Keratinocyte (primary cell): ENCODE measurements at places on chromosomes 2 and 18.

DNA sequence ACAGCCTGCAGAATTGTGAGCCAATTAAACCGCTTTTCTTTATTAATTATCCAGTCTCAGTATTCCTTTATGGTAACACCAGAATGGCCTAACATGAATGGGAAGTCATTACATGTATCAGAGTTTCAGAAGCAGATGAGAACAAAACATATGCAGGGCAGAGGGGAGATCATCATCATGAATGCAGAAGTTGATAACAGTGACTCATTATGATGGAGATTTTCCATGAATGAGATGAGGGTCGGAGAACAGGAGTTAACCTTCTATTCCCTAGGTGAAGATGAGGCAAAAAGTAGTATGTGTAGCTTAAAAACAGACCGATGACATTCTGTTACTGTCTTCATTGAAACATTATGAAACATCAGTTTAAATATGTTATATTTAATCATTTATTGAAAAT is 59.5 kb upstream of the PPM1B start:
- DNase-seq, result no peak

DNA sequence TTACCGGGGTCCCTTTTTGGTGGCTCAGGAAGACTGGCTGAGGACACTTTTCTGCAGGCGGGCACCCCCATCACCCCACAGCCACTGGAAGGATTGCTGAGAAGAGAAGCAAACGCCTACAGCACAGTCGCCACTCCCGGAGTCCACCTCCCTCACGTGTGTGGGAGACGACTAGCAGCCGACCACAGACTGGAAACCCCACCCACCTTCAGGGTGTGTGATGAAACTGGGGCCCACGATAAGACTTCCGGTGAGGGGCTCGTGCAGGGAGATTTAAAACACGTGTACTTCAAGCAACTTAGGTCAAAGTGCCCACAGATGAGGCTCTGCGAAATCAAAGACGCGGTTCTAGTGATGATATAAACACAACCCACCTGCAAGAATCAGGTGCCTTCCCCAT is 26.3 kb downstream of the MBP start:
- DNase-seq, result no peak

DNA sequence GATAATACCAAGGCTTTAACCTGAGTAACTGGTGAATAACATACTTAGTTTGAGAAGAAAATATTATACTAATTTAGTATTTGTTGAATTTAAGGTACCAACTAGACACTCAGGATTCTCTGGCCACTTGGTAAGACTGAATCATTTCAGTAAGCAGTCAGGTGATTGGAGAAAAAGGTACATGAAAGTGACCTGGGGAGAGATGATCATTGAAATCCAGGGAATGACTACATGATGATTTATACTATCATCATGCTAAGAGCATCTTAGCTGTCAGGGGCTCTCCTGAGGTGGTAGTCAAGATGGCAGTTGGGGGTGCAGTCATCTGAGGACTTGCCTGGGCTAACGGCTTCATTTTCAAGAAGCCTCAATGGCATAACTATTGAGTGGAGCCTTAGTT is 571.2 kb upstream of the ACVR2A start:
- DNase-seq, result peak; percentile 19

DNA sequence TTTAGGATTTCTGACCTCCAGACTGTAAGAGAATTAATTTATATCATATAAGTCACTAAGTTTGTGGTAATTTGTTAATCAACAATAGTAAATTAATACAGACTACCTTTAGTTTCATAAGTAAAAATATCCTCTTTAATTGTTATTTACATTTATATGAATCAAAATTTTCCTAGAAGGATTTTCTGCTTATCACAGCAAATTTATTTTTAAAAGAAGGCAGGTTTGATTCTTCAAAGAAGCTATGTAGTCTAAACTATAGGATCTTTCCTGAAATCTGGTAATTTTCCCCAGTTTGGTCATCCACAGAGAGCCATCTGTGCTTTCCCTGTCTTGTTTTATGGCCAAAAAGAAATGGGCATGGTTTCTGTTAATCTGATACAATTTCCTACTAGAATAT is 13.1 kb upstream of the VRK2 start:
- no peak for DNase-seq

DNA sequence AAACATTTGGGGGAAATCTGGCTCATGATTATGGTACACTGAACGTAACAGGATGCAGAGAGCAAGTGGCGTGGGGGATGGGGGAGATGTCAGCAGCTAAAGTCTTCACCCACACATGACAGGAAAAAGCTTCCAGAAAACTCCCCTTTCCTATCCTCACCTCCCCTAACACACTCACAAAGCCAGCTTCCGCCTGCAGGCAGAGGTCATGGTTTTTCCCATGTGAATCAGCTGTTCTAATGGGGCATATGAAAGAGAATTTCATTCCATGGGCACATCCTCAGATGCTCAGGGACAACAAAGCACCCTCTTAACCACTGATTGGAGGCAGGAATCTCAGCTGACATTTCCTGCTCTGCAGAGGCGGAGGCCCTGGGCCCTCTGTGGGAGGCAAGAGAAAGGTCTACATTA is 129.1 kb downstream of the TSN start:
- no peak for DNase-seq

DNA sequence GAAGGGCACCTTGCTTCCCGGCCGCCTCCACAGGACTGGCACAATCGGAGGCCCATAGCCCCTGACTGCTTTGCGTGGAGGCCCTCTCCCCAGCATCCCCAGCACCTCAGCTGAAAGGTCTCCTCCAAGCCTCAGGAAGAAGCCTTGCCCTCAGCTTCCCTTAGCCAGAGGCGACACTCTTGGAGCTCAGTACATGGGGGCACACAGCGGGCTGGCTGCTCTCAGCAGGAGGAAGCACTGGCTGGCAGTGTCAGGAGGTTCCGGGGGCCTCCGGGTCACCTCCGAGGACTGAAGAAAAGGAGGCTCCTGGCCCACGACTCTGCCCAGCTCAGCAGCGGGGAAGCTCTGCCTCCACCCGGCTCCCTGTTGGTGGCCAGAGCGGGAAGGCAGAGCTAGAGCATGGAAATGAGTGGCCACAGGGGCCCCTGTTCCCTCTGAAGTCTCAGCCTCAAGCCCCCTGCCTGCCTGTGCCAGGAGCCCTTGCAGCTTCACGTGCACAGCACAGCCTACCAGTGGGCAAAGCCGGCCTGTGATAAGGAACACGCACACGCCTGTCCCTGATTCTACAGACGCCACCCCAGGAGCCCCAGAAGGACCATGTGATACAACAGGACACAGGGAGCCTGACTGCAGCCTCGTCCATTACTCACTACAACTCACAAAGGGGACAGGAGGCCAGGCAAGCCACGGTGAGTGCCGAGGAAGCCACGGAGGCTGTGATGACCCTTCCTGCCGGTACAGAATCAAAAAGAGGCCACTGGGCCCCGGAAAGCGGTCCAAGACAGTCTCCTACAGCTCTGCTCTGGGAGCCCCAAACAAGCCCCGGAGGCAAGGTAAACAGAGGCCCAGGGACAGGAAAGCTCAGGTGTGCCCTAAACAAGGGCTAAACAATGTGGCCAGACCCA is 15.5 kb downstream of the HDAC4 start:
- no peak for DNase-seq

GRCh38 chr18:35096677-35097011 is 55.4 kb downstream of the MAPRE2 start:
- DNase-seq, result no peak
